Stimulated activated CD4-positive, alpha-beta T cell treated with anti-CD3 and anti-CD28 coated beads, Interleukin-4, amount 100 ng/mL, for 24 hours (primary cell): ENCODE measurements at places on chromosomes 1 and 21.

DNA sequence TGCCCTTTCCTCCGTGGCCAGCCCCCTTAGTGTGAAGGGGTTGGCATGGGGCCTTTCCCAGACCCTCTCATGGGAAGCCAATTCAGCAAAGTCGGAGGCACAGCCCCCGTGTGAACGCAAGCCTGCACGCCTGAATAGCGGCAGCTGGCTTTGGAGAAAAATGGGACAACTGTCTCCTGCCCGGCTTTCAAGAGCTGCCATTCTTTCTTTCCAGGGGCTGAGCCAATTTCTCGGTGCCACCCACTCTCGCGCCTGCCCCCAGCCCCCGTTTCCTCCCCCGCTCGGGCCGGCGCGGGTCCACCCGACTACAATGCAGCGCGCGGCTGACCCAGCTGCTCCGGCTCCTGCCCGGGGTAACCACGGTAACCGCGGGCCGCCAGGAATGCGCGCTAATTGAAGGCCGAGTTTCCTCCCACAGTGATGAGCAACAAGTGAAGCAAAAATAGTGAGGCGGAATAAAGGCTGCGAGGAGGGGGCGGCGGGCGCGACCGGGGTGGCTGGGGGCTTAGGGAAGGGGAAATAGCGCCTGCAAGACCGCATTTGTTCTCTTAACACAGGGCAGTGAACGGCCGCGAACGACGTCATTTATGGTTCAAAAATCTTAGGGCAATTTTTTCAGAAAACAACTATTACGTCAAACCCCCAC is 27.8 kb downstream of the ILDR2 start:
- no peak for DNase-seq

GRCh38 chr1:32299327-32299726 is 7.4 kb downstream of the HDAC1 start:
- DNase-seq = no peak

GRCh38 chr1:20184481-20184900 is 1.4 kb upstream of the UBXN10 start:
- DNase-seq = no peak

DNA sequence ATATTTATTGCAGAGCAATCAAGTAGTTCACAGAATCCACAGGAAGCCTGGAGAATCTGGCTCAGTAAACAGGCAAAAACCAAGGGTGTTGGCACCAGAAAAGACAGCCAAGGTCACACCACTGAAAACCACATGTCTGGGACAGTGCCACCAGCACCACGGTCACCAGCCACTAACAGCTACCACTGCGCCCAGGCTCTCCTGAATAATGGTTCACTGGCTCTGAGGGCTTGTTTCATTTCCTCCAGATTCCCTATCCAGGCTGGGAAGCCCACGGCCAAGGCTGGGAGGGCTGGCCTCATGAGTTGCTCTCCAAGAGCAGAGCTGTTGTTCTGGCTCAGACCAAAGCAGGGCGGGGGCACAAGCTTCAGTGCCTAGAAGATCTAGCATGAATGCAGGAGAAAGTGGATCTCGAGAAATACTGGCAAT is 54.5 kb upstream of the PTGFRN start:
- no peak for DNase-seq
